ENCODE measurements at places on chromosomes 4 and X. TPM values are rescaled to one million over a fixed set of nuclear protein-coding genes. Genes with fewer than 3 reads are reported as not detected.

The DKK2 gene
- polyA plus RNA-seq = 3.0 TPM

The NLGN4X gene
- polyA plus RNA-seq = 0.24 TPM

- DNase-seq = no peak
These were observed 60.5 kb upstream of the PGRMC2 start for GRCh38 chr4:128347930-128348660.

- no peak for DNase-seq
These were observed 29.1 kb downstream of the ARHGEF9 start for GRCh38 chrX:63755892-63756291.

DNA sequence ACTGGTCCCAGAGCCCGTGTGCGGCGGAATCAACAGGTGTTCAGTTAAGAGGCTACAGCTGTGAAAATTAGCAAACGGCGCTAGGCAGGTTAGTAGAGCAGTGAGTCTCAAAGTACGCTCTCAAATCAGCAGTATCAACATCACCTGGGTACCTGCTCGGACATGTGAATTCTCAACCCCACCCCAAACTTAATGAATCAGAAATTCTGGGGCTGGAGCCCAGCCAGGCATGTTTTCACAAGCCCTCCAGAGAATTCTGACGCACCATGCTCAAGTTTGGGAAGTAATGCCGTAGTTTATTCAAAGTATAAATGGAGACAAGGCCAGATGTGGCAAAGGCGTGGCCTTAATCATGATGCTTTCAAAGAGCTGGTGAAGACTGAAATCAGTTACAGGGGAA, 58.2 kb upstream of the PTCHD1 start:
- DNase-seq = no peak

GRCh38 chr4:109552237-109552636, 7.8 kb upstream of the MCUB start:
- DNase-seq = no peak

DNA sequence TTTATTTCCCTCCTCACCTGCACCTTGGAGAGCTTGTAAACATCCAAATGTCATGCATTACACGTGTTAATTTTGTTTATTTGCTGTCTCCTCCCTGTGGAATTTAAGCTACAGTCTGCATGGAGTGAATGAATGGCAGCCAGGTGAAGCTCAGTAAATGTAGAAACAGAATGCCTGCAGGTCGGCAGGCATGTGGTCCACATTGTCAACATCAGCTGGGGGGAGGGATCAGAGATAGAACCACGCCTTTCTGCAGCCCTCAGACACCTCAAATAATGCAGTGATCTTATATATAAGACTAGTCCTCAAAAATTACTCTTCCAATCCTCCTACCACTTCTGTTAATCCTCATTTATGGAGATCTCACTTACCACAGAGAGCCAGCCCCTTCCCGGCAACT, 131.2 kb upstream of the KIT start:
- DNase-seq = no peak

The AWAT1 gene
- not detected for polyA plus RNA-seq

GRCh38 chrX:78659955-78660354, 827 bp upstream of the RTL3 start:
- no peak for DNase-seq

The PNPLA4 gene
- polyA plus RNA-seq = 13.2 TPM

The EGF gene
- polyA plus RNA-seq = 1.4 TPM

The HAND2 gene
- polyA plus RNA-seq = 0.06 TPM

DNA sequence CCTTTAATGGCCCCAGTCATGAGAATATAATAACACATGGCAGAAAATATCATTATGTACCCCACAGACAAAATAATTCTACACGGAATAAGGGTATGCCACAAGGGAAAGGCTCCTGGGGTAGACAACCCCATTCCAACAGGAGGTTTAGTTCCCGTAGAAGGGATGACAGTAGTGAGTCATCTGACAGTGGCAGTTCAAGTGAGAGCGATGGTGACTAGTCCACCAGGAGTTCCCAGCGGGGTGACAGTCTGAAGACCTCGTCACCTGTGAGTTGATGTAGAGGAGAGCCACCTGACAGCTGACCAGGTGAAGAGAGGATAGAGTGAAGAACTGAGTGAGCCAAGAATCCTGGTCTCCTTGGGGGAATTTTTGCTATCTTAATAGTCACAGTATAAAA, 13.5 kb downstream of the MEPE start:
- no peak for DNase-seq

- DNase-seq = peak; percentile 81
These were observed 877 bp downstream of the GPRASP1 start for GRCh38 chrX:102652031-102652688.

DNA sequence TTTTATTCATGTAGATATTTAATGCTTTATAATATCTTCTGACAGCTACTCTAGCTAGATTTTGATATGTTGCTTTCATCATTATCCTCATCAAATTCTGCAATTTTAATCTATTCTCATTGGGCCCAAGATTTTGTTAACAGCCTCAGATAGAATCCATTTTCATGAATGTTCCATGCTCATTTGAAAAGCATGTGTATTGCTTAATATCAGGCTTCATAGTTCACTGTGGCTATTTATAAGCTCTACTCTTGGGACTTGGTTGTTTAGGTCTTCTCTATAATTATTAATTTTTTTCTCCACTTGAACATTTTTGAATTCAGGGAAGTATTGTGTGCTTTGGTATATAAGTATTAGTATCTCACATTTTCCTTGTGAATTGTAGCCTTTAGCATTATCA, 41.8 kb downstream of the RAB40A start:
- DNase-seq = no peak

DNA sequence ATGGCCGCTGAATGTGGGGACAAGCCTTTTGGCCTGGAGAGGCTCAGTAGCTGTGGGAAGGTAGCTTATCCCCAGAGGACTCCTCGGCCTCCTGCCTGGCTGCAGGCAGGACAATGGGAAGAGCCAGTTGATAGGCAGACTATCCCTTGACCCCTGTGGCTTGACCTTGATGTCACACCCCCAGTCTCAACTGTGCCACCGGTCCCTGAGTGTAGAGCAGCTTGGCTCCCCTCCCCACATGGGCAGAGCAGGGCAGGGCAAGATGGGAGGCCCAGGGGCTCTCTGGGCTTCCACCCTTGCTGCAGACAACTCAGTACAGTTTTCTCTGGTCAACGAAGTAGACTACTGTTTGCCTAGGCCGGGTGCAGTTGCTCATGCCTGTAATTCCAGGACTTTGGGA, 25.7 kb downstream of the SYAP1 start:
- DNase-seq = no peak

DNA sequence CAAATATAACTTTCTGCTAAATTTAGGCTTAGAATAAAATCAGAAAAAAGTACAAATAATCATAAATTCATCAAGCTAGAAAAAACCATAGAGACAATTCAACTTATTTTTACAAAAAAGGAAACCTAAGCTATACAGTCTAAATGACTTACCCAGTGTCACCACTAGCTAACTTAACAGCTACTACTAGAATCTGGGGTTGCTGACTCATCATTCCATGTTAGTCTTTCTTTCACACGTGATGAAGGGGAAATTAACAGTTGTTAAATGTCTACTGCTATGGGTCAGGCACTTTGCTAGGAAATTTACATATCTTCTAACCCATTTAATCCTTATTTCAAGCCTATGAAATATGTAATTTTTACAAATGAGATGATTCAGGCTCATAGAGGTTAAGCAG, 349.3 kb upstream of the GALNT7 start:
- DNase-seq = no peak

GRCh38 chr4:96744676-96745075, 904.8 kb downstream of the PDHA2 start:
- no peak for DNase-seq

DNA sequence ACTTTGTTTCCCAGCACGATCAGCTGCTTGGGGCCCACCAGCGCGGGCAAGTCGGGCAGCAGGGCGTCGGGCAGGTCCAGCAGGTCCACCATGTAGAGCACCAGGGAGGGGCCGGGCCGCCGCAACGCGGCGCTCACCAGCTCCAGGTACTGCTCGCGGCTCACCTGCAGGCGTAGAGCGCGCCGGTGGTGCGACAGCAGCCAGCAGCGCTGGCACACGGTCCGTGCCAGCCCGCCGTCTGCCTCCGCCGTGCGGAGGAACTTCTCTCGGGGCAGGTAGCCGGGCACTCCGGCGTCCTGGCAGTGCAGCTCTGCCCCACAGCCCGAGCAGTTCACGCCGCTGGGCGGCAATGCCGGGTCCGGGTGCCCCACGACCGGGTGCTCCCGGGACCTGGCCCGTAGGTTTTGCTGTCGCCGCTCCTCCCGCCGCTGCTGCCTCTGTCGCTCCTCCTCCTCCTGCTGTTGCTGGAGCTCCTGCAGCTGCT, 527 bp downstream of the NOA1 start:
- DNase-seq = peak; percentile 49

All from lung (tissue), 17 donors.